ENCODE measurements at places on chromosomes 2 and 18.

DNA sequence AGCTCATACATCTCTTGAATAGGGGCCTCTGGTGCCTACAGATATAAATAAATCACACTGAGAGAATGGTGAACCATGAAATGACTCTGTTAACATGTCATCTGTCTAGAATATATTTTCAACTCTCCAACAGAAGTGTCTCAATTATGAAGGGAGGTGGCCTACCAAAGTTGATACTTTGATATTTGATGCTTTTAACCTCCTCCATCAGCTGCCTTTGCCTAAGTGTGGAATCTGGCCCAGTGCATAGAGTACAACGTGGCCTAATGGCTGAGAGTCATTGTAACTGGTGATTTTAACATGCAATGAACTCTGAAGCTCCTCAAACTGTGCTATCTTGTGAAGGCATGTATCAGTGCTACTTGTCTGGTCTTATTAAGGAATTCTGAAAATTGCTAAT is 93.4 kb downstream of the MYO3B start:
- no peak for DNase-seq

DNA sequence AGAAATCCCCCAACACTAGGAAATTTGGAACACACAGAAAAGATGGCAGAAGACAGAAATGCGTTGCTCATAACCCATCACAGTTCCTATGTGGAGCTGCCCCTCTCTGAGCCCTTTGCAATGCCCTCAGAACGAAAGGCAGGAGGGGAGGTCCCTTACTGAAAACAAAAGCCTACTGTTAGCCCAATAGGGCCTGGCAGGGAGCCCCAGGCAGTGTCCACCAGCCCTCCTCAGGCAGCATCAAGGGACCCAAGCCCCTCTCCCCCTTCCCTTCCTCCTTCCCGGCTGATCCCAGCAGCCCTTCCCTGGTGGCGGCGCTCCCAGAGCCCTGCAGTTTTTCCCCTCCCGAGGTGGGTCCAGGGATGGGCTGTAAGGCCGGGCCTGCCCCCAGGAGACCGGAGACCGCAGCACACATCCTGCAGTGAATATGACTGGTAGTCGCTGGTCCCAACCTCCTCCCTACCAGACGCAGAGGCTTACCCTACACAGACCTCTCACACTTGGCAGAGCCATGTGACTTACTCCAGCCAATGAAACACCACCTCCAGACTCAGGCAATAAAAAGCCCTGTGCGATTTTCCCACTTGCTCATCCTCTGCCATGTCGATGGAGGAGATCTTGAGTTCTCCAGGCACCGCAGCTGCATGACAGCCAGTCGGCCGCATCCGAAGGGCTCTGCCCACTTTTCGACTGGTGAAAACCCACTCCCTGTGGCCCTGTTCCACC is 19.4 kb upstream of the DUSP2 start:
- no peak for DNase-seq

DNA sequence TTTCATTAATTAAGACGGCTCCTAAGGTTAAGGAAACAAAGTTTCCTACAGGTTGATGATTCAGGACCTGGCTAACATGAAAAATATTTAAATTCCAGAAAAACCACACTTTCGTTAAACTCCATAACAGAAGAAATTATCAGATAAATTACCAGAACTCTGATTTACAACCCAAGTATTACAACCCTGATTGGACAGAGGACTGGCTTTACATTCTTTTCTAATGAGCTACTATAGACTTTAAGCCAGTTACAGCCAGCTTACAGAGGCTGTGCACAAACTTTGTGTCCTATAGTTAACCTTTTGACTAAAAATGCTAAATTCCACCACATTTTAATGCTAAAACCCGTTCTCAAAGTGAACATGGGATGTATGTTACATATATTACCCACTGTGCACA is 458.6 kb downstream of the KCNJ3 start:
- no peak for DNase-seq

DNA sequence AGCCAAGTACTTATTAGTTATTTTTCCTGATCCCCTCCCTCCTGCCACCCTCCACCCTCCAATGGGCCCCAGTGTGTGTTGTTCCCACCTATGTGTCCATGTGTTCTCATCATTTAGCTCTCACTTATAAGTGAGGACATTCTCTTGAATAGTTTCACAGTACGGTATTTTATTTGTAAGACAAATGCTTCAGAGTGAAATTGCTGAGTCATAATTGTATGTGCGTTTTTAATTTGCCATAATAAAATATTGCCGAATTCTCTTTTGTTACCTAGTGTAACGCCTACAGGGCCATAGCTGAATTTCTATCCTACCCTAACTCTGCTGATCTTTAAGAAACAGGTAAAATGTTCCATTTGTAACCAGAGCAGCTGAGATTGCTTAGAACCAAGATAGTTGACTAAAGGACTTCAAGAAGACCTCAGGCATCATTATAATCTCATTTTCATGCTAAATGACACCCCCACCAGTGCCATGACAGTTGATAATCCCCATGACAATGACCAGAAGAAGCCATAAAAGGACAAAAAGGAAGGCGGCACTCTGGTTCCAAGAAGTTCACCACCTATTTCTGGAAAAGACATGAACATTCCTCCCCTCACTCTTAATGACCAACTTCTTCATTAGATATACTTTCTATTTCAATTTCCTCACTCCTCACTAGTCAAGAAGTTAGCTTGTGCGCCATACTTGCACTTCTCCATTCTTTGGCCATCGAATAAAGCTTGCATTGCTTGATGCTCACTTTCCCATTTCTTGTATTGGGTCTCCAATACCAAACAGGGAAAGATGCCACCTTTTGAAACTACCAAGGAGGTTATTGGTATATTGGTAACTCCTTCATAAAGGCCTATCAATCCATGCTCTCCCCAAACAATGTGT is 18.4 kb downstream of the SCN9A start:
- no peak for DNase-seq

DNA sequence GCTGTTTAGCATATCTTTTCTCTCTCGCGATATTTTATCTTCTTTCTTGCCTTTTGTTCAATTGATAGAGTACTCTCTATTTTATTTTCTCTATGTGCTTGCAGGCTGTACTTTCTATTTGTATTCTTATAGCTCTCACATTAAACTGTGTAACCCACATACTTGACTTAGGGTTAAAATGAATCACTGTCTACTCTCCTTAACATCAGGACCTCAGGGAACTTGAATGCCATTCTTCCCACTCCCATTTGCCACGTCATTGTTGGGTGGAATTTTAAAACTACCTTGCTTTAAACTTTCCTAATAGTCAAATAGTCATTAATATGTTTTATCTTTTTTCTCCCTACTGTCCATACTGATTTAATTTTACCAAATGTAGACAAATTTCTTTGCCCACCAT is 269.7 kb downstream of the ALPK2 start:
- DNase-seq: no peak

DNA sequence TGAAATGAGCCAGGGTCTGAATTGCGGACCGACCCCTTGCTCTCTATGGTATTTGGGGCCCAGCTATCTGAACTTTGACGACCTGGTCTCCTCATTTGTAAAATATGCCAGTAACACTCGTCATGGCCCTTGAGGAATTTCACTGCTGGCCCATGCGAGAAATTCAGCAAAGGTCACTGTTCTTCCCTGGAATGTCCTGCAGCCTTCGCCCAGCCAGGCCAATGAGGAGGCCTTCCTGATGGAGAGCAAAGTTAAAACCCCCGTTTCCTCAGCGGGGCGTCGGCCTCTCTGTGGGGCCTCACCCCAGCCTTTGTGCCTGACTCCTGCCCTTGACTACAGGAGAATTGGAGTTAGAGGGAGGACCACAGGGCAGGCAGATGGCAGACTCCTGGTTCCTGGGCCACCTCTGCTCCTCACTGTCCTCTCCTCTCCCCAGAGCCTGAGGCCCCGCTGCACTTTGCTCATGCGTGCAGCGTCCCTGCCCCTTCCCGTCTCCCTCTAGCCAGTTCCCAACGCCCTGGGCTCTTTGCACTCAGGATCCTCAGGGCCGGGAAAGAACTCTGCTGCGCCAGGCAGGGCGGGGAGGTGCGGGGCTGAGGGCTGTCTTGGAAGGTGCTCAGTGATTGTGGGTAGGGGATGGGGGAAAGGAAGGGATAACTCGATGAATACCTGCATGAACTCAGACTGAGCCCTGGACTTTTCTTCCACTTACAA is 257.0 kb upstream of the RAB6C start:
- DNase-seq: no peak

- DNase-seq: no peak
These were observed 133.3 kb downstream of the GFPT1 start for GRCh38 chr2:69253611-69254301.

GRCh38 chr2:29618024-29618423 is 303.4 kb downstream of the ALK start:
- no peak for DNase-seq

DNA sequence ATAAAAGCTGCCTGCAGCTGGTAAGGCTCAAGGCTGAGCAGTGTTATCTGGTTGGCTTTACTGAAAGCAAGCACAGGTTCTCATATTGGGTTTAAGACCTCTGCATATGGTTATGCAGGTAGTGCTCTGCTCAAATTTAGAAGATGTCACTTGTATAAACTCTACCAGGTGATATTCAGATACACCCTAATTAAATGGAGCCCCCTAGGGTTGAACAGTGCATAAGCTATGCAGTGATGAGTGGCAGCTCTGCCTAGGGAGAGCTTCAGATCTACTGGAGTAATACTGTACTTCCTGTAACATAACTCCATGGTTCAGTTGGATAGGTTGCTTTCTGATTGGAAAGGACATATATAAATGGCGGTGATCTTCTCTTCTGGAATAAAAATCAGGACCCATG is 222.7 kb downstream of the CYRIA start:
- no peak for DNase-seq

DNA sequence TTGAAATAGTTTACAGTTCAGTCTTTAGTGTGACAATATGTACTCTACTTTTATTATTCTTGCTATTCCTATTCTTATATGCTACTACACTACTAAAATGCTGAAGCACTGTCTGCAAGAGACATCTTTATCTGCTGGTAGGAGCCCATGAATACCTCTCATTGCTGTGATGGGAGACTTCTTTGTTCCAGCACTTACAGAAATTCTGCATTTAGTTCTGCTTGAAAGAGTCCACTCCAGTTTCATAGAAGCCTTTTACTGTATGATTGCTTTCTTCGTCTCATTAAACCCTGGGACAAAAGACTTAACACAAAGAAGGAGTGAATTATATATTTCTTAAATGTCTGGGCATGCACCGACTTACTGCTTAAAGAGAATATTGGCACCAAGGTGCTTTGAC is 272.7 kb downstream of the CD226 start:
- no peak for DNase-seq

DNA sequence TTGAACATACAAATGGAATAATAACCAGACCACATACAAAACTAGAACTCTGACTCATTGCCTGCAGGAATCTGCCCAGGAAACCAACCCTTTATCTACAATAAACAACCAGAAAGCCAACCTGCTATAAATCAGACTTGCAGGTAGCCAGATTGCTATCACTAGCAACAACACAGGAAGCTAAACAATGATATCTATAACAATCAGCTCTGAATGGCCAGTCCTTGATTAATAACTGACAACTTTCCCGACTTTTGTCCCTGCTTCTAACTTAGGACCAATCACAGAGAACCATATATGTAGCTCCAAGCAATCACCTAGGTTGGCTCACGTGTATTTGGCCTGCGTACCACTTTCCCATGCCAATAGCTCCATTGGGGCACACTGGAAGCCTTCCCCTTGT is 470.8 kb downstream of the RIT2 start:
- DNase-seq: no peak
